ENCODE measurements at places on chromosomes 16 and 17. TPM values are rescaled to one million over a fixed set of nuclear protein-coding genes. Genes with fewer than 3 reads are reported as not detected.

The GLOD4 gene
- total RNA-seq = 41.0 TPM

The C1QL1 gene
- total RNA-seq = 0.26 TPM

The ZFP3 gene
- 0.09 TPM for total RNA-seq

DNA sequence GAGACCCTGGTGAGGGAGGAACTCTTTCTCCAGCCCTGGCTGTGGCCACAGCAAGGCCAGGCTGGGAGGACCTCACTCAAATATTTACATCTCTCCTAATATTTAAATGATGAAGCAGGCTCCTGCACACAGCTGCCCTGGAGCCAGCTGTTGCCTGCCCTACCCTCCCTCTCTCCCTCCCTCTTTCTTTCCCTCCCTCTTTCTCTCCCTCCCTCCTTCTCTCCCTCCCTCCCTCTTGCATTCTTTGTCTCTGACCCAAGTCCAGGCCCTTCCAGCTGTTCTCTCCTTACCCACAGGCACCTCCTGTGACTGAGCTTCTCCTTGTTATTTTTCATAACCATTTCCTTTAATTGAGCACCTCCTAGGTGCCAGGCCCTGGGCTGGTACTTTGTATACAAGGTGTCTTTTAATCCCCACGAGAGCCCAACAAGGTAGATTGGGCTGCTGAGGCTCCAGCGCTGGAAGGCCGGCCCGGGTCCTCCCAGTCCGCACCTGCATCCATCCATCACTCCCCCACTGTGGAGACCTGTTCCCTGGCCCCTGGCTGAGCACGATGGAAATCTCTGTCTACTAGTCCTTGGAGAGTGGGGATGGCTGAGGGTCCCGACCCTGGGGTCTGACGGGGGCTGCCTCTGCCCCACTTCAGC is 242.3 kb downstream of the SEC14L1 start:
- DNase-seq = no peak

- no peak for DNase-seq
These were observed 1494.7 kb upstream of the CDH8 start for GRCh38 chr16:63530974-63531373.

DNA sequence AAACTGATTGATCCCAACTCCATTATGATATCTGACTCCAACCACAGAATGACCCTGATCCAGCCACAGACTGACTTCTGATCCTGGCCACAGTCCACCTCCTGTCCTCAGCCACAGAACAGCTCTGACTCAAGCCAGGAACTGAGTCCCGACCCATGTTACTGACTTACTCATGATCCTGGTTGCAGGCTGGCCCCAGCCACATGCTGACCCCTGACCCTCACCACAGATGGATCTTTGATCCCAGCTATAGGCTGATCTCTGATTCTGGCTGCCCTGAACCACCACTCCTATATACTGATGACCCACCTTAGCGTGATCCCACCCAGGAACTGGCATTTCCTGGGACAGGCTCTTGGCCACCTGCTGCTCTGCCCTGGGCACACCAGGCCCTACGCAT is 32.2 kb upstream of the IL21R start:
- peak; percentile 54 for DNase-seq

Measured in HFFc6 (cell line).